Skeletal muscle tissue (tissue), 5 donors: ENCODE measurements at places on chromosomes 2 and 18. TPM values are rescaled to one million over a fixed set of nuclear protein-coding genes. Genes with fewer than 3 reads are reported as not detected.

ANKRD53 gene
- 0.52 TPM for total RNA-seq

CARF gene
- 14.6 TPM for total RNA-seq

SERPINB4 gene
- total RNA-seq: not detected

TMEM131 gene
- 32.9 TPM for total RNA-seq

AFTPH gene
- total RNA-seq: 36.0 TPM

TSPYL6 gene
- total RNA-seq: not detected

CD28 gene
- total RNA-seq: 4.2 TPM

HAAO gene
- 4.2 TPM for total RNA-seq

CRYBA2 gene
- not detected for total RNA-seq

GAD1 gene
- 0.52 TPM for total RNA-seq

PRKAG3 gene
- total RNA-seq: 9.9 TPM

KCNIP3 gene
- total RNA-seq: 2.1 TPM

NEURL3 gene
- not detected for total RNA-seq

INPP5D gene
- total RNA-seq: 8.4 TPM

LRP2 gene
- under 0.01 TPM for total RNA-seq

RAMP1 gene
- 31.8 TPM for total RNA-seq

CBLN2 gene
- 0.52 TPM for total RNA-seq

SKOR2 gene
- not detected for total RNA-seq

STK39 gene
- total RNA-seq: 15.7 TPM

CIB4 gene
- not detected for total RNA-seq

RUFY4 gene
- not detected for total RNA-seq

POTEI gene
- total RNA-seq: under 0.01 TPM

SFTPB gene
- not detected for total RNA-seq

SERPINB7 gene
- total RNA-seq: not detected

HOXD3 gene
- 4.2 TPM for total RNA-seq

SERPINB3 gene
- total RNA-seq: not detected

PKDCC gene
- total RNA-seq: 89.2 TPM

RPIA gene
- total RNA-seq: 11.0 TPM

AQP12A gene
- not detected for total RNA-seq

COLEC11 gene
- not detected for total RNA-seq

PSMA8 gene
- total RNA-seq: not detected
